ENCODE measurements at places on chromosomes 7 and 10.

- DNase-seq = no peak
- peaks cover 11% of the 10 kb centered on the region for H3K27me3 ChIP-seq
- no peaks in the 10 kb centered on the region for H3K36me3 ChIP-seq
- H3K4me1 ChIP-seq = peaks cover 9% of the 10 kb centered on the region
Measured at GRCh38 chr10:119466655-119467054, 75.9 kb downstream of the RGS10 start.

- no peak overlapping the region for H3K4me3 ChIP-seq
- no peak overlapping the region for H3K27ac ChIP-seq
- peak; percentile 65 for DNase-seq
- no peaks in the 10 kb centered on the region for H3K36me3 ChIP-seq
Measured at GRCh38 chr7:39453743-39454355, 112.4 kb upstream of the YAE1 start.

DNA sequence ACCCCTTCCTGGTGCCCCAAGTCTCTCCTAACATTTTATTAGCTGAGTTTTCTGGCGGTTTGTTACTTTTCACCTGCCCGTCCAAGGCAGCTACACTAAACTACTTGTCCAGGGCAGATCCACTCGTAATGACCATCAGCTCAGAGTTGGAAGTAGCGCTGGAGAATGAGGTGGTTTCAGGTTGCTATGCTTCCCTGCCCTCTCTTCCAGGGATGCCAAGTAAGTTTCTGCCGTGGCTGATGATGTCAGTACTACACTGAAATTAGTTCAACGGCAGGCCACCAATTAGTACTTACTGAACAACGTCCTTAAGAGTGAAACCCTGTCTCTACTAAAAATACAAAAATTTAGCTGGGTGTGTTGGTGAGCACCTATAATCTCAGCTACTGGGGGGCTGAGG, 55.2 kb downstream of the DIP2C start:
- peaks cover 17% of the 10 kb centered on the region for H3K27me3 ChIP-seq
- no peak overlapping the region for H3K4me3 ChIP-seq
- no peak overlapping the region for H3K27ac ChIP-seq
- DNase-seq = no peak
- H3K36me3 ChIP-seq = no peaks in the 10 kb centered on the region

- no peak overlapping the region for H3K4me3 ChIP-seq
- H3K36me3 ChIP-seq = peaks cover 6% of the 10 kb centered on the region
- DNase-seq = peak; percentile 35
- H3K27ac ChIP-seq = no peak overlapping the region
Measured at GRCh38 chr10:126903656-126904360, 1.4 kb upstream of the DOCK1 start.

DNA sequence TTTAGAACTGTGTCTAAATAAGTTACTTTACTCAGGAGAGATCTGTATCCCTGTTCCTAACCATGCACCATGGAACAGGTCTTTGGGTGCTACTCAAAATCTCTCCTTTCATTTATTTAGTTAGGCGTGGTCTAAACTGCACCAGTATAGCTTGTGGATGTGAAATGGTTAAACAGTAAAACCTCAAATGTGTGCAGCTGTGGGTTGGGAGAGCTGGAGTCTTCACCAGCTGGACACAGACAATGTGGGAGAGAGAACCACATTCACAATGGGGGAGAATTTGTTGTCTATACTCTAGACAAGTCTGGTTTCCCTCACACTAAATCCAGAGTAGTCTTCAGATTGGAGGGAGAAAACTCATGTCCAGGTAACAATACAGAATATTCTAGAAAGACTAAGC, 31.2 kb upstream of the IKZF1 start:
- H3K36me3 ChIP-seq = no peaks in the 10 kb centered on the region
- peak overlapping the region; percentile 88 for H3K27ac ChIP-seq
- H3K4me1 ChIP-seq = peaks cover 57% of the 10 kb centered on the region

- no peak overlapping the region for H3K27ac ChIP-seq
- no peak for DNase-seq
- peaks cover 4% of the 10 kb centered on the region for H3K36me3 ChIP-seq
Measured at GRCh38 chr10:66625709-66626590, 299.9 kb upstream of the LRRTM3 start.

DNA sequence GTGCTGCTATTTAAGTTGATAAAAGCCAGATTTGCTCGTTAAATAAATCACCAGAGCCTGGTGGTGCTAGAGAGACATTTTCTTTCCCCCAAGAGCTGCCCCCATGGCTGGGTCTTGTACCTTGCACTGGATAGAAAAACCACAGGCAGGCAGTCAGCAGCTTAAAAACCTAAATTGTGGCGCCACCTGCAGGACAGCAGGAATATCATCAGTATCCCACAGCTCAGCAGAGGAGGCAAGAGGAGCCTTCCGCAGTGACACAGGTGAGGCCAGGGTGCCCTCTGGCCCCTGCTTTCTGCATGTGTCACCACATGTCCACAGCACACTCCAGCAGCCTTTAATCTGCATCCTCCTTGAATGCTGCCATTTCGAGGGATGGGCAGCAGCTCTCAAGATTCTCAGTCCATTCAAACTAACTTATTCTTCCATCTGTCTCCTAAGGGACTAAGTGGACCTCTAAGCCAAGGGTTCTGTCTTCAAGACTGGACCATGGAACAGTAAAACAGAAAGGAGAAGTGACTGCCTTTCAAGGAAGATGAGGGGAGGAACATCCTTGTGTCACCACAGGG, 4.5 kb upstream of the PLXNA4 start:
- peaks cover 28% of the 10 kb centered on the region for H3K27me3 ChIP-seq
- H3K4me3 ChIP-seq = no peak overlapping the region
- no peaks in the 10 kb centered on the region for H3K36me3 ChIP-seq
- no peak overlapping the region for H3K27ac ChIP-seq

GRCh38 chr10:60853107-60853506, 74.8 kb downstream of the CDK1 start:
- no peaks in the 10 kb centered on the region for H3K36me3 ChIP-seq
- H3K4me1 ChIP-seq = no peaks in the 10 kb centered on the region
- H3K4me3 ChIP-seq = no peak overlapping the region
- peaks cover 6% of the 10 kb centered on the region for H3K27me3 ChIP-seq
- no peak for DNase-seq
- H3K27ac ChIP-seq = no peak overlapping the region

GRCh38 chr10:132204781-132205473, 18.2 kb downstream of the DPYSL4 start:
- DNase-seq = no peak
- no peaks in the 10 kb centered on the region for H3K27me3 ChIP-seq

Measured in natural killer cell treated with Interleukin-12 subunit alpha and Interleukin-12 subunit beta and Interleukin-15 and Interleukin-18, amount 100 ng/mL, for 72 hours (primary cell).